ENCODE measurements at places on chromosomes 1 and 21.
A peak's percentile ranks its signal among the peaks of the same experiment; 100 is the strongest.

- DNase-seq = no peak
Measured at GRCh38 chr1:201404722-201405483, 5.8 kb upstream of the LAD1 start.

GRCh38 chr1:163824006-163824405 lies 502.3 kb downstream of the NUF2 start:
- DNase-seq = no peak

DNA sequence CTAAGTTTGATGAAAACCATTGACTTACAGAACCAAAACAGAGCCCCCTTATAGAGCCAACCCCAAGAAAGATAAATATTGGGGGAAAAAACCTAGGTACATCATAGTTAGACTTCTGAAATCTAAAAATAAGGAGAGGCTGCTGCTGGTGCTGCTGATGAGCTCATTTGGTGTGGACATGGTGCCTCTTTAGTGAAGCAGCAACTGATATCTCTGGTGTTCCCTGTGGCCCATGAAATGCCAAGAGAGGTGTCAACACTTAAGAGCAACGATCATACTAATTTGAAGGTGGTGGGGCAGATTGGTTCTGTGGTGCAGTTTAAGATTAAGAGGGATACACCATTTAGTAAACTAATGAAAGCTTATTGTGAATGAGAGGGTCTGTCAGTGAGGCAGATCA lies 35.9 kb downstream of the ST3GAL3 start:
- no peak for DNase-seq

GRCh38 chr1:67588178-67588855 lies 96.7 kb upstream of the GADD45A start:
- no peak for DNase-seq

GRCh38 chr1:39474810-39475209 lies 16.6 kb upstream of the BMP8A start:
- DNase-seq = no peak

- peak; percentile 41 for DNase-seq
Measured at GRCh38 chr1:202343652-202344349, 2.1 kb upstream of the UBE2T start.

DNA sequence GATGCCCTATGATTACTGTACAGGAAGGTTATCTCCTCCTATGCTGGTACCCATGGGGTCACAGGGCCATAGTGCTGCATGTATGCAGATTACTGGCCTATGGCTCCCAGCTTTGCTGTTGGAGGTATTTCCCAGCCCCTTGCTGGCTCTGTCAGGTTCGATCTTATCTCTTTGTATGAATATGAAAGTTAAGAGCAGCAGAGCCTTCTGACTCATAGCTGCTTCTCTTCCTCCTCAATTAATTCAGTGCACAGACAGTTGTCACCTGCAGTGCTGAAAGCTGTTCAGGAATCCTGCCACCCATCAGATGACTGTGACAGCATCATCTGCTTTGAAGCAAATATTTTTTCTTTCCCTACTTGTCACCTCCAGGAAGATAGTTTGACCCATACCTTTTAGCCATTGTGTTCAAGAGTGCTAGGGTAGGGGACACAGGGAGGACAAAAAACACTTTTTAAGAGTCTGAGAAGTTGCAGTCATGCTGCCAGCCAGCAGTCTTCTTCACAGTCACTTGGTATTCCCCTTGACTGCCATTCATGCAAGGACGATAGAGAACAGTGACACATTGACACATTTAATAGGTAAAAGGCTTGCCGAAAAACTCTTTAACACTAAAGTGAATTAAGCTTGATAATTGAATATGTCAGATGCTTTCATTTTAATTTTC lies 73.1 kb downstream of the KIF1B start:
- DNase-seq = no peak

DNA sequence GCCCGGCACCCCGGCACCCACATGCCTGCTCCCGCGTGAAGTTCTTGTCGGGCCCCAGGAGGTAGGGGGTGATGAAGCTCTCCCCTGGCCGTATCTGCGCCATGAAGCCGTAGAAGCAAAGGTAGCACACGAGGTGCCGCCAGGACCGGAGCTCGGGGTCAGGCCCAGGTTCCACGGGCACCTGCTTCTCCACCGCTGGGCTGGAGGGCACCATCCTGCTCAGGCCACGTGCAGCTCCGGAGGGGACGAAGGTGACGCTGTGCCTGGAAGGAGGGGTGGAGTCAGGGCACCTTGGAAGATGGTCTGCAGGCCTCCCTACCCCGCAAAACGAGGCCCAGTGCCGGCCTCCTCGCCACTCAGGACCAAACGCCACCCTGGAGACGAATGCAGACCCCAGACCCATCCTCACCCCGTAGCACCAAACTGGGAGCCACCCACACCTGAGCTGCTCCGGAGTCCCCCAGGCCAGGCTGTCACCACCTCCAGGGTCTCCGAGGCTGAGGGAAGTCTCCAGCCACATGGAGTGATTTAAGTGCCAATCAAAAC lies 4.4 kb downstream of the SLC19A1 start:
- DNase-seq = no peak

DNA sequence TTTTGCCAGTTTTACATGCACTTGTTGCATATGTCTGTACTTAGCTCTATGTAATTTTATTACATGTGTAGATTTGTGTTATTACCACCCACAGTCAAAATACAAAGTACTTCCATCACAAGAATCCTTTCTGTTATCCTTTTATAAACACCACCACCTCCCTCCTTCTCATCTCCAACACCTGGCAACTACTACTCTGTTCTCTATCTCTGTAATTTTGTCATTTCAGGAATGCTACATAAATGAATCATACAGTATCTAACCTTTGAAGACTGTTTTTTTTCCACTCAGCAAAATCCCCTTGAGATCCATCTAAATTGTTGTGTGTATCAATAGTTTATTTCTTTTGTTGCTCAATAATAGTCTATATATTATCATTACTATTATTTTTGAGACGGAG lies 64.5 kb upstream of the COP1 start:
- DNase-seq = no peak

DNA sequence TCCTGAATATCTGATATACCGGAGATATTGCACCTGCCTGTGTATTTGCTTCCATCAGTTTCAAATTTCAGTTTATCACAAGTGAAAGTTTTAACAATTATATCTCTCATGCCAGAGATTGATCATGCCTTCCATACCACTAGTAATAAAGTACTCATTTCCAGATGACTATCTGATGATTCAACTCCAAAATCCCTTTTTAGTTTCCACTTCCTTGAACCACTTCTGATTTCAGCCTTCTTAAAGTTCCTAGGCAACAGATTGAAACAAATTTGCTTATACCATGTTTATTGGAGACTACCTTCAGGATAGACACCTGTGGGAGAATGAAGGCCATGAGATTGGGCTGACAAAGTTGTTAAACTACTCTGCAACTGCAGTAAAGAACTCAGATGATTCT lies 21.5 kb upstream of the COL11A1 start:
- DNase-seq = no peak

DNA sequence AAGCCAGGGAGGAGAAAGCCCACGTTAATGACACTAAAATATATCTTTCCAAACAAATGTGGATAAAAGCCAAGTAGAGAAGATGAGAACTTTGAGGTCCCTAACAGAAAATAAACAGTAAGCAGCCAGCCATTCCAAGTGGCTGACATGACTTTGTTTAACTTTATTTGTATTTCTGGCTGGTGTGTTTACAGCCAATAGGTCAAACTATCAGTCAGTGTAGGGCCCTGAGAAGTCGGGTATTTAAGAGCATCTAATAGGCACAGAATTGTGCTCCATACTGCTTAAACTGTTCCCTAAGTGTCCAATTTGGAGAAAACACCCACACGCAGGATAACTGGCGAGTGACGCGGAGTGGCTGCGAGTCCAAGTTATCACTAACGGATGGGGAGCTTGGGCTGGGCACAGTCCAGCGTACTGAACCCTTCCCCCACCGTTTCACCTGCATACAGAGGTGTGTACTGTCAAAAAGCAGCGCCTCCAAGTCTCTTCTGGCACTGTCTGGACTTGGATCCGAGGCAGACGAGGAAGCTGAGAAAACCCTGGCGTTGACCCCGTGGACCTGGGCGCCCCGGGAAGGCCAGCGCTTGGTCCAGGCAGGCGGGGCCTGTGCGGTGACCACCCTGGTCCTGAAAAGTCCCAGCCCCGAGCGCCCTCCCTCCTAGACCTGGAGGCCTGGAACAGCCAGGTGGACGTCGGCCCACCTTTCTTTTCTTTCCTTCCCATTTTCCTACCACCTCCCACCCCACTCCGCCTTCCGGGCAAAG lies 662 bp upstream of the LGALS8 start:
- no peak for DNase-seq

DNA sequence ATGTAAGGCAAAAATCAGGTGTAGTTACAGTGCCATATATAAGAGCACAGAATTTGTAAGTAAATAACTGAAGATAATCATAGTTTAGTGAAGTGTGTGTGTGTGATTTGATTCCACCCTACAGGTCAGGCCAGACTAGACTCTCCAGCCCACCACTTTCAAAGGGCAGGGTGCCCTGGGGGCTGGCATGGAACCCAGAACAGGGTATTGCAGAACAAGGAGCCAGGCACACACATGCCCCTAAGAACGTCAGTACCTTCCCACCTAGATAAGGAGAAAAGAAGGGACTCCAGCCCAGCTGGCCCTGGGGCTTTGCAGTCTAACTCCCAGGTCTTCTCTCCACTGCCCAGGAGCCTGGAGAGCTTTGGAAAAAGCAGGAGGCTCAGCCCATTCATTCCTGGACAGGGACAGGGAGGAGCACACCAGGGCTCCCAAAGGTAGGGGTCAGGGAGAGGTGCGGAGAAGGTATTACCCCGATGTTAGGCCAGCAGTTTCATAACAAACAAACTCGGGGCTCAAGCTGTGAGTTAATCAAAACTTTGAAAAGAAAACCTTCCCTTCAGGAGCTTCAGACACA lies 149.7 kb upstream of the VANGL1 start:
- DNase-seq = no peak

GRCh38 chr21:45224189-45224938 lies 63.3 kb downstream of the POFUT2 start:
- no peak for DNase-seq

GRCh38 chr1:9121496-9122409 lies 7.1 kb downstream of the GPR157 start:
- no peak for DNase-seq

- no peak for DNase-seq
Measured at GRCh38 chr1:217943361-217943760, 312.2 kb downstream of the SPATA17 start.

- peak; percentile 25 for DNase-seq
Measured at GRCh38 chr1:209607102-209607794, 23.7 kb downstream of the CAMK1G start.

DNA sequence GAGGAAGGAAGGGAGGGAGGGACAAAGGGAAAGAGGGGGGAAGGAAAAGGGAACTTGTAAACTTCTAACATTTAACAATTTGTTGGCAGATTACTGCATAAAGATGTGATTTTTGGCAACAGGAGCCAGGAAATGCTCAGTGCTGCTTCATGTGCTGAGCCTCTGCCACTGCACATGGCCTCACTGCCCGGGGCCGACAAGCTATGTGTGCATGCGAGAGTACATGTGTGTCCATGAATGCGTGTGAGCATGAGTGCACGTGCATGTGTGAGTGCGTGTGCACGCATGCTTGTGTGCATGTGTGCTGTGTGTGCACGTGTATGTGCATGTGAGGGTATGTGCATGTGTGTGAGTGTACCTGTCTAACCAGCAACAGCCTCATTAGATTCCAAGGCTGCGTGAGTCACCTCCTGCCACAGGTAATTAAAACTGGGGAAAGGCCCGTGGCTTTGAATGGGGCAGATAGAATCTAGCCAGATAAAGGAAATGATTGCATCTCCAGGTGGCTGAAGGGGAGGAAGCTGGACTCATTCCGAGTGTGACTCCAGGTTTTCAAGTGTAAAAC lies 41.4 kb upstream of the TSPEAR start:
- no peak for DNase-seq

DNA sequence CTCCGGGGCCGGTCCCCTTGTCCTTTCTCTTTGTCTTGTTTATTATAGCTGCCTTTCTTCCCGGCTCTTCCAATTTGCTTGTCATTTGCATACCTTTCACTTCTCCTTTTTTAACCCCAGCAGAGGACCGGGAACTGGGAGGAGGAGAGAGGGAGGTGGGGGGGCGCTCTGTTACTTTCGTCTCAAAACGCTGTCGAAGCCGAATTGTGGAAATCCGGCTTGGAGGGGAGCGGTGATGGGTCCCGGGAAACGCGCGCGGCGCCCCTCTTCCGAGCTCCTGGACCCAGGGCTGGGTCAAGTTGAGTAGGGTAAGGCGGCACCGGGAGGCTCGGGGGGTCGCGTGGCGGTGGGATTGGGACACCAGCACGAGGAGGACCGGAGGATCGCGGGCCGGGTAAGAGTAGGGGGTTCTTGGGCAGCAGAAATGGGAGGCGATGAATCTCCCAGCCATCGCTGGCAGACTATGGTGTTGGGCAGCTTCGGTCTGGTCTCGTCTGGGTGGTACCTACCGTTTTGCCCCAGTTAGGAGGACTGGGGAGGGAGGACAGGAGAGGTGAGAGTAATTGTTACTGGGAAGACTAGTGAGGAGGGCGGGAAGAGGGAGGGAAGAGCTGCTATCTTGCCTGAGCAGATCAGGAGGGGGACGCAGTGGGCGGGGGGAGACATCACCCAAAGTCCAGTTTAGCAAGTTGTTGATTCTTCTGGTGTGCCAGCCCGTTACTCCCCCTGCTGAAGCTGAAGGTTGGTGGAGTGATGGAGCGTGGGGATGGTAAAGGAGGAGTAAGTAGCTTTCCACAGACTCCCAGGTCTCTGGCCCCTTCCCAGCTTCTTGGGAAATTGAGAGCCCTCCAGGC lies 1.5 kb downstream of the PROX1 start:
- no peak for DNase-seq

GRCh38 chr1:17018849-17019248 lies 7.1 kb upstream of the ATP13A2 start:
- no peak for DNase-seq

DNA sequence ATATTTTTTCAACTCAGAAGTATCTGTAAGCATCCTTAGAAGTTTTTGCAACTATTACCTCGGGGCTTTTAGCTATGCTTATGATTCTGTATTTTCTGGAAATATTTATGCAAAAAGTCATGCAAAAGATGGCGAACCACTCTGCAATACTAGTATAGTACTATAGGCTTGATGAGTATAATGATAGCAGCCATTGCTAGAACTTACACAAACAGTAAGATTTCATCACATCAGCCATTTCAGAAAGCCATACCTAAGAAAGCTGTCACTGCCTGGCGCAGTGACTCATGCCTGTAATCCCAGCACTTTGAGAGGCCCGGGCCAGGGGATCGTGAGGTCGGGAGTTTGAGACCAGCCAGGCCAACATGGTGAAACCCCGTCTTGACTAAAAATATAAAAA lies 227.1 kb downstream of the LRRC7 start:
- no peak for DNase-seq

GRCh38 chr1:17319561-17320350 lies 11.8 kb downstream of the PADI4 start:
- no peak for DNase-seq

- no peak for DNase-seq
Measured at GRCh38 chr1:3251099-3251806, 182.2 kb downstream of the PRDM16 start.

GRCh38 chr1:164583835-164584539 lies 25.0 kb downstream of the PBX1 start:
- no peak for DNase-seq

DNA sequence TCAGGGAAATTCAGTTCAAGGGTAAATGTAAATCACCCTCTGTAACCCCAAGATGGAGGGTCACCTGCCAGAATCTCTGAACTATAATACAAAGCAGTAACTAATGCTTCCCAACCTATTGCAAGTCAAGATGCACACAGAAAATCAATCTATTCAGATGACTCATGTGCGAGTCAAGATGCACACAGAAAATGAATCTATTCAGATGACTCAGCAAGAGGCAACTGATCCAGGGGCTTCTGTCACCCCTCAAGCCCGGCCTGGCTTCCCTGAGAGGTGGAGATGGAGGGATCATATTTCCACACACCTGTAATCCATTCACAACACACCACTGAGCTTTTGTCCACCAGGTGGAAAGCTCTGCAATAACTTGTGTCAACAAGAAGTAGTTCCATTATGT lies 17.4 kb upstream of the HIVEP3 start:
- no peak for DNase-seq

All from HTR-8/SVneo (cell line).